ENCODE measurements at places on chromosomes 4 and X. TPM values are rescaled to one million over a fixed set of nuclear protein-coding genes. Genes with fewer than 3 reads are reported as not detected.

ADH7 gene
- total RNA-seq = 14.7 TPM

RIPPLY1 gene
- total RNA-seq = not detected

MAGEB2 gene
- total RNA-seq = not detected

NUDT6 gene
- total RNA-seq = 8.6 TPM

ZFYVE28 gene
- total RNA-seq = 1.3 TPM

FDCSP gene
- not detected for total RNA-seq

SYP gene
- 0.51 TPM for total RNA-seq

CSAG1 gene
- total RNA-seq = not detected

HAND2 gene
- not detected for total RNA-seq

BTK gene
- not detected for total RNA-seq

DUX4 gene
- total RNA-seq = not detected

RASL11B gene
- 1.5 TPM for total RNA-seq

STAP1 gene
- total RNA-seq = not detected

PIN4 gene
- total RNA-seq = 7.1 TPM

TSPAN5 gene
- 27.4 TPM for total RNA-seq

TCEAL9 gene
- 99.5 TPM for total RNA-seq

PAGE2 gene
- not detected for total RNA-seq

MTNR1A gene
- 0.21 TPM for total RNA-seq

OCRL gene
- total RNA-seq = 13.8 TPM

SHROOM3 gene
- total RNA-seq = 22.2 TPM

HPGDS gene
- not detected for total RNA-seq

ADGRG4 gene
- total RNA-seq = not detected

EDNRA gene
- total RNA-seq = 5.4 TPM

FAT4 gene
- 3.2 TPM for total RNA-seq

EOLA2 gene
- total RNA-seq = 25.7 TPM

REPS2 gene
- total RNA-seq = 1.2 TPM

RNF212 gene
- total RNA-seq = 0.35 TPM

NCAPG gene
- 30.4 TPM for total RNA-seq

MTTP gene
- total RNA-seq = 0.28 TPM

GAGE13 gene
- total RNA-seq = not detected

SASH3 gene
- not detected for total RNA-seq

IBSP gene
- not detected for total RNA-seq

CSN1S1 gene
- not detected for total RNA-seq

All from airway epithelial cell (primary cell).